ENCODE measurements at places on chromosomes 12 and 14.

- DNase-seq: no peak
These were observed 18.7 kb upstream of the EPYC start for GRCh38 chr12:91023326-91024004.

GRCh38 chr12:126582231-126582630 lies 1517.0 kb downstream of the AACS start:
- no peak for DNase-seq

DNA sequence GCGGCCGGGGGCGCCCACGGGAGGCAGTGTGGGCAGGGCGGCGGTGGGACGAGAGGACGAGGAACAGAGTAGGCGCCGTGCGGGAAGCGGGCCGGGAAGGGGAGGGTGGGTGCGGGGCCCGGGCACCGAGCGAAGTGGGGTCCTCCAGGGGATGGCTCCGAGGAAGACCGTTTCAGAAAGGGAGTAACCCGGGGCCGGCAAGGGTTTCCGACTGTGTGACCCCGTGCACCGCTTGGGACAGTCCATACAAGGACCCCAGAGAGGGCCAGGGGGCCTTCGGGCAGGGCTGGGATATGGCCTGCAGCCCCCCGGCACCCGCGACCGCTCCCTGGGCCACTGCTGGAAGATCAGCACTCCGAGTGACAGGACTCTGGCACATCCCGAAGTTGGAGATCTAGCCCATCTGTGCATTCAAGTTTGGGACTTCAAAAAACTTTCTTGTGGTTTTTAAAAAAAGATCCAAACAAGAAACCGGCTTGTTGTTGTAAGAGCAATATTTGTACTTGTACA lies 448 bp downstream of the TSPAN9 start:
- DNase-seq: no peak

DNA sequence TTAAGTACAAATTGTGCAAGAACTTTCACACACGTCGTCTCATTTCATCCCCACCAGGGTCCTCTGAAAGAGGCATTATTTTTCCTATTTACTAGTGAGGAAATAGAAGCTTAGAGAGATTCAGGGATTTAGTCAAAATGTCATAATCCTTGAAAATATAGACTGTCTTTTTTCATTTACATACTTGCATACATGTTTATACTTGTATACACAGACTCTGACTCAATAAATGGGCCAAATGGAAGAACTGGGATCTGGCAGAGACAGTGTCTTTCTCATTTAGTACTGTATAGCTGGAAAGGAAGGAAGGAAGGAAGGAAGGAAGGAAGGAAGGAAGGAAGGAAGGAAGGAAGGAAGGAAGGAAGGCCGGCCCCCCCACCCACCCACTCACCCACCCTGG lies 357.7 kb upstream of the SOX5 start:
- DNase-seq: no peak

GRCh38 chr14:100199240-100199860 lies 39.6 kb upstream of the YY1 start:
- no peak for DNase-seq

GRCh38 chr12:93002293-93003054 lies 73.4 kb upstream of the EEA1 start:
- DNase-seq: no peak

DNA sequence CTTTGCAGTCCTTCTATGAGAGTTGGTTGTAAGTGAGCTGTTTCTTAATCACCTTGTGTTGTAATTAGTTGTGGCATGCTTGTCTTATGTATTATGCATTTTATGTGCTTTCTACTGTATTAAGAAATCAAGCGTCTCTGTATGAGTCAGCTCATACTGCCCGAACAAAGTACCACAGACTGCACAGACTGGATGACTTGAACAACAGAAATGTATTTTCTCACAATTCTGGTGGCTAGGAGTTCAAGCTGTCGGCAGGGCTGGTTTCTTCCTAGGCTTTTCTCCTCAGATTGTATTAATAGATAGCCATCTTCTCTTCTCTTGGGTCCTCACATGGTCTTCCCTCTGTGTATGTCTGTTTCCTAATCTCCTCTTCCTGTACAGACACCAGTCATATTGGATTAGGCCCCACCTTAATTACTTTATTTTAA lies 77.7 kb downstream of the FLRT2 start:
- DNase-seq: no peak
